ENCODE measurements at places on chromosomes 7 and 10.

GRCh38 chr7:89517815-89518214, 636.5 kb upstream of the STEAP1 start:
- no peak for DNase-seq

DNA sequence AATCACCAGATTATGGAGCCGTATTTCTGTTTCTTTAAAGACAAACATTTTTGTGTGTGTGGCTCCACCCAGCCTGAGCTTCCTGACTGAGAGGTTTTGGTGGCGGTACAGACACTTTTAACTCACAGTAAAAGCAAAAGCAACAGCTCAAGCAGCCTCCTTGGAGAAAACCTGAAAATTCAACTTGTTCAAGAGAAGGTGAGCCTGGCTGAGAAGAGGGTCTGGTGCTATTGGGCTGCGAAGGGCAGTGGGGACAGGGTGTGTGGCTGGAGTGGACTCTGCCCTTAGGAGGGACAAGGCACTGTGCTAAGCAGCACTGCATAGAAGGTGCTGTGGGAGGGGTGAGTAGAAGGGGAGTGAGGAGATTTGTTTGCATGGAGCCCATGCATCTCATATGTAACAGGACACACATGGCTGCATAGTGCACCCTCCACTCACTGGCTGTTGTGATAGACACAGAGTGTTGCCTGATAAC, at the start of gene GIMAP7:
GIMAP7 (plus strand) TSS at position 125 of the 475 bp plus-strand sequence. CDS start 5,103 bp downstream, outside the sequence.
- peak; percentile 17 for DNase-seq

GRCh38 chr7:144775749-144776148, 60.1 kb downstream of the TPK1 start:
- no peak for DNase-seq

GRCh38 chr7:128304212-128304611, 39.5 kb downstream of the RBM28 start:
- no peak for DNase-seq

DNA sequence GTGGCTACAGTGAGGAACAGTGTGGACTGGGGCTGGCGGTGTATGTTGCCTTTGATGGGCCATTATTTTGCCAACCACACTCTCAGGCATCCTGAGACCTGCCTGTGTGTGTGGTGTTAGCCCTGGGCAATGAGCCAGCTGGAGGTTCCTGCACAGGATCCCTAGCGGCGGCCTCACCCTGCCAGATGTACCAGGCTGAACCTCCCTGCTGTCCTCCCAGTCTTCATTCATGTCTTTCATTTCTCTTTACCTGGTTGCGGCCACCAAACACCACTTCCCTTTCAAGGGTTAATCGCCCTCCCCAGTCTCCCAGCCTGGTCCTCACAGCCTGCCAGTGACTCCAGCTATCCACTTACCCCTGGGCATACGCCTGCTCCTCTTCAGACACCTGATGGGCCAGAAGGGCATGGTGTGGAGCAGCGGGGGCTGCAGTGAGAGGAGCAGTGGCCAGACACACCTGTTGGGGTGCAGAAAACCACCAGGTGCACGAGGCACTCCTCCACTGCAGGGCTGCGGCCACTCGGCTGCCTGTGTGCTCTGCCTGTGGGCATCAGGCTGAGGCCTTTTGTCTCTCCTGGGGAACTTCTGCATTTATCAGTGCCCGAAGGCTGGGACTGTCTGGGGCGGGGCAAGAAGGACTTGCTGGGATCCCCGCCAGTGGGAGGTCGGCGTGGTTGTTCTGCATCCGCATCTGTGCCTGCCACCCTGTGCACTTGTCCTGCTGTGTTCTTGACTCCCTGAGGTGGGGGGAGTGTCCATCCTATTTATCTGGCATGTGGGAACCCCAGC, 111.6 kb downstream of the ARHGAP22 start:
- no peak for DNase-seq

Measured in NK-92 treated with Interleukin-12 subunit alpha and Interleukin-12 subunit beta, amount 100 ng/mL, for 24 hours (cell line).